ENCODE measurements at places on chromosomes 3 and 15.

- no peak for DNase-seq
Observed at GRCh38 chr3:120797857-120798256, 55.3 kb downstream of the GTF2E1 start.

GRCh38 chr3:89867286-89867685 is 759.9 kb downstream of the EPHA3 start:
- no peak for DNase-seq

DNA sequence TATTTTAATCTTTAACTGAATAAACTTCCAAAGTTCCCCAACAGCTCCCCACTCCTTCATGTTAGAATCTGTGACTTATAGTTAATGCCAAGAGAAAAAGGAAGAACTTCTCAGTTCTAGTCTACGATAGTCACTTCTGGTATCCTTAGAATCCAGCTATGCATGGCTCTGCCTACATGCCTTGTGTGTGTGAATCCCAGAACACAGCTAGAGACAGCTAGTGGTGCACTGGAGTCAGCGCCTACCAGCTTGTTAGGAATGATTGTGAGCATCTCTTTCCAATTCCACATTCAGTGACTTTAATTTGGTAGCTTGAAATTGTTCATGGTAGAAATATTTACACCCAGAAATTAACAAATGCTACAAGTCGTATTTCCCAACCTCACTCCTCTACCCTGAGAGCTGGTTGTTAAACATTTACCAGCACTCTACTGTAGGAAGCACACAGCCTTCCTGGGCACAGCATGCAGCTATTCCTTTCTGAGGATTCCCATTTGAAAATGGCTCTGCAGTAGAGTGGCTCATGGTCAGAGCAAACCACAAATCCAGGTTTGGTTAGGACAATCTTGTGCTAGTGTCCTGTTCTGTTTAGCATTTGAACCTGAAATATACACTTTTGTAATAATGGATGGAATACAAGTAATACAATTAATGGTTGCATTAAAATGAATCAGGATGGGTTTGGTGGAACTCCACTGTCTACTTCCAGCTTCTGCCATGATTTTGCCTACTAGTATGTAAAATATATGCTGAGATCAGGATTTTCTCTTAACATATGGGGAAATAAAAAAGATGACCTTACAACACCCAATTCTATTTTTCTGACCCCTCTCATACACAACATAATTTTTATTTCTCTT is 371.0 kb upstream of the GBE1 start:
- peak; percentile 61 for DNase-seq

GRCh38 chr15:78065284-78065872 is 12.1 kb downstream of the TBC1D2B start:
- peak; percentile 94 for DNase-seq

- DNase-seq, result no peak
Observed at GRCh38 chr15:57927091-57927631, 138.3 kb downstream of the ALDH1A2 start.

GRCh38 chr3:30467596-30468238 is 138.7 kb upstream of the TGFBR2 start:
- peak; percentile 39 for DNase-seq

- DNase-seq, result peak; percentile 99
Observed at GRCh38 chr3:116059421-116060096, 385.7 kb downstream of the LSAMP start.

- no peak for DNase-seq
Observed at GRCh38 chr15:71385026-71385425, 269.8 kb downstream of the THSD4 start.

DNA sequence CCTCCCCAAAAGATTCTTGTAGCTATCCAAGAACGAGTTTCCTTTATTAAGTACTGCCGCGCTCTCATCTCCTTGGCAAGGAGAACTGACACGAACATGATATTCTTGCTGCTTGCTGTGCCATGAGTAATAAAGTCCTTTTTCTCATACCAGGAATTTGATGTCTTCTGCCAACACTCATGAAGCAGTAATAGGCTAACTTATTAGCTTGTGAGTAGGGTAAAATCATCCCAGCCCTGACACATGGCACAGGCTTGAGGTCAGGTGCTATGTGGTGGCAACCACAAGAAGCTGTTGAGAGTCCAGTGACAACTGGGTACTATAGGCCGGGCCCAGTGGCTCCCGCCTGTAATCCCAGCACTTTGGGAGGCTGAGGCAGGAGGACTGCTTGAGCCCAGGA is 22.7 kb upstream of the UBXN7 start:
- DNase-seq, result peak; percentile 68

DNA sequence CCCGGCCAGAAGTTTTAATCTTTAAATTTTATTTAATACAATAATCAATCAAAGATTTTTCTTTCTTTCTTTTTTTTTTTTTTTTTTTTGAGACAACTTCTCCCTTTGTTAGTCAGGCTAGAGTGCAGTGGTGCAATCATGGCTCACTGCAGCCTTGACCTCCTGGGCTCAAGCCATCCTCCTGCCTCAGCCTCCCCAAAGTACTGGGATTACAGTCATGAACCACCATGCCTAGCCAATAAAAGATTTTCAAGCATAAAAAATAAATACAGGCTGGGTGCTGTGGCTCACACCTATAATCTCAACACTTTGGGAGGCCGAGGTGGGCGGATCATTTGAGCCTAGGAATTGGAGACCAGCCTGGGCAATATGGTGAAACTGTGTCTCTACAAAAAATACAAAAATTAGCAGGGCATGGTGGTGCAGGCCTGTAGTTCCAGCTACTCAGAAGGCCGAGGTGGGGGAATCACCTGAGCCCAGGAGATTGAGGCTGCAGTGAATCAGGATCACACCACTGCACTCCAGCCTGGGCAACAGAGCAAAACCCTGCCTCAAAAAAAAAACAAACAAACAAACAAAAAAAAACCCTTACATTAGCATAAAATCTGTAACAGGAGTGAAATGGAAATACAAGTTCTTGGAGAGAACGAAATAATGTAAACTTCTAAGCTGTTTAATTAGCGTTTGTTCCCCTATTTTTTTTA is 29.1 kb upstream of the SRP14 start:
- peak; percentile 41 for DNase-seq

DNA sequence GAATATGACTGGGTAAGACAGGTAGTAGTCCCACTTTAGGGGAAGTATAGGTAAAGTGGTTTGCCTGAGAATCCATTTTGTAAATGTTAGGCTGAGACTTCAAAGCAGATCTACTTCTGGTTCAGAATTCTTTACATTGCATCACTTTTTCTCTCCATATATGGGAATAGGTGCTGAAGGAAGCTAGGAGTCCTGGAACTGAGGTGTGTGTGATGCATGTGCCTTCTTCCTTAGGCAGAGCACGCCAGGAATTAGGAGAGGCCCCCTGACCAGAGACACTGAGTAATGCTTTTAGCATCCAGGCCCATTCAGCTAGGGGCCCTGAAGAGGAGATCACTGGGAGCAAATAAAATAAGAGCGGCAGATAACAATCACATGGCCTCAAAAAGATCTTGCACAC is 69.2 kb upstream of the DCP1A start:
- peak; percentile 39 for DNase-seq

- no peak for DNase-seq
Observed at GRCh38 chr3:2853651-2854050, 256.5 kb downstream of the IL5RA start.

DNA sequence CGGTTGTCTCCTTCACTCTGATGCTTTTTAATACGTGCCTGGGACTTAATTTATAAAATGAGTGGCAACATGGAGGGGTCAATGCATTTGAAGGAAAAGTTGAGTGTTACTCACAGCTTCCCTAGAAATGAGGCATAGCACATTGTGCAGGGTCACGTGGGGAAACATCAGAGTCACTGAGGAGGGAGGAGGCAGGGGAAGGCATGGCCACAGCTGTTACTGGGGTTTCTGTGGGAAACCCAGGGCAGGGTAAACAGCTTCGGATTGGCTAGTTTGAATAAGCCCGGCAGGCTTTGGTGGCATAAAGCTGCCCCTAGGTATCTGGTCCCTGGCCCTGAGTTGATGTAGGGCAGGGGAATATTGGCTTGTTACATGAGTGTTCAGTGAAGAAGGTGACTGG is 98.9 kb upstream of the ST8SIA2 start:
- DNase-seq, result no peak

DNA sequence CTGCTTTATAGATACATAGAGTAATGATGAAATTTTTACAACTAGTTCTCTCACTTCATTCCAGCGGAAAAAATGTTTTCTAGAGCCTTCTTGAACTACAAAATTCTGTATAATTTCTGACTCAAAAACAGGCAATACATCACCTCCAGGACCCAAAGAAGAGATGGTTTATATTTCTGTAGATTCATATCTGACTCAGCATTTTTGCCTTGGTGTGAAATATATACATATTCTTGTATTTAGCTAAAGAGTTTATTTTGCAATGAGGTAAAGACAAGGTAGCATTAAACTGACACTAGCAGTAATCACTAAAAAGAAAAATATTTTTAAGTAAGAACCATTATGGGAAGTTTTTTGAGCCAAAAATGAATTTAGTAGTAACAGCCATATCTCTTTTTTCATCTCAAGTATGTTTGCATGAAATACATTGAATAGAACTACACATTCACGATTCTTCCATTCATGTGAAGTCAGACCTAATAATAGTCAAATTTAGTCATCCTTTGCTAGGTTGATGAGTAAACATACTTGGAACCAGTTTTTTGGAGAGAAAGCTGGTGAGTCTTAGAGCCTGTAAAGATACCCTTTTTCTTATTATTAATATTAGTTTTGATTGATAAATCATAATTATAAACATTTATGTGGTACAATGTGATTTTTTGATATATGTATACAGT is 31.6 kb downstream of the COL8A1 start:
- DNase-seq, result no peak

DNA sequence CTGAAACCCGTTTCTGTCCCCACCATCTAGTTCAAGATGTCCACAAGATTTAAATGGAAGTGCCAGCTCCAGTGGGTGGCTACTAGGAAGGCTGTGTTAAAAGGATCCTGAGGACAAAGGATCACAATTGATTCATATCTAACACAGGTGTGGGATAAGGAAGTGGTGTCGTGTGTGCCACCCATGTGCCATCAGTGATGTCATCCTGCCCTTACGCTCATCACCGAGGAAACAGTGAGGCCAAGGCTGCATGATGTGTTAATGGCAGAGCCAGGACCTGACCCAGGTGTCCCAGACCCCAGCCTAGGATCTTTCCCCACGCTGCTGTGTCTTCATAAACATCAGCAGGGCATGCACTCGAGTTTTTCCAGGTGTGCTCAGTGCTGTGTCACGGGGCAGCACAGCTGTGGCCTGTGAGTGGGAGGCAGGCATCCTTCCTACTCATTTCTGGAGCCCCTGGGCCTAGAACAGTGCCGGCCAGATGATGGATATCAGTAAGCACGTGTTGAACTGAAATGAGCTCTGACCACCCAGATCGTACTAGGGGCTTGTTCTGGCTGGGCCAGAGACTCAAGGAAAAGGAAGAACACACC is 10.6 kb upstream of the TGM5 start:
- peak; percentile 34 for DNase-seq

DNA sequence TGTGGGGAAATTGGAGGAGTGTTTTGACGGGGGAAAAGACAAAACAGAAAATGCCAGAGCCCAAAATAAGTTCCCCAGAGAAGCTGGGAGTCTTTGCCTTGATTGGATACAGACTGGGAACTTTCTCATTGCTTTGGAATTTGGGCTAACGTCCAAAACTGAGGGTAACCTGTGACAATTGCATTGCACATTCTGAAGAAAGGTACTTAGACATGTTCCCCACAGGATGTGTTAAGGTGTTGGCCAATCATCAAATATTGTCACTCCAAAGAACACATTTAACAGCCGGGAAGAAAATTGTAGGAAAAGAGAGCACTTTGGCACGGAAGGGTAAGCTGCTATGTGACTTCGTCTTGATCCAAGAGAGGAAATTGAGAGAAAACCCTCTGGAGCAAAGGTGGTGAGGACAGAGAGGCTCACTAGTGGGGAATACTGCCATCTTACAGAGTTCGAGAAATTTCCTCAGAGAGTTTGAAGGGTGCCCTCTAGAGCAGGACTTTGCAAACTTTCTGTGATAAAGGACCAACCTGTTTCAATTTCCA is 619.5 kb upstream of the TBL1XR1 start:
- peak; percentile 97 for DNase-seq
